Gastroesophageal sphincter (tissue), 4 donors: ENCODE measurements at places on chromosomes 1 and 21. TPM values are rescaled to one million over a fixed set of nuclear protein-coding genes. Genes with fewer than 3 reads are reported as not detected.

DNA sequence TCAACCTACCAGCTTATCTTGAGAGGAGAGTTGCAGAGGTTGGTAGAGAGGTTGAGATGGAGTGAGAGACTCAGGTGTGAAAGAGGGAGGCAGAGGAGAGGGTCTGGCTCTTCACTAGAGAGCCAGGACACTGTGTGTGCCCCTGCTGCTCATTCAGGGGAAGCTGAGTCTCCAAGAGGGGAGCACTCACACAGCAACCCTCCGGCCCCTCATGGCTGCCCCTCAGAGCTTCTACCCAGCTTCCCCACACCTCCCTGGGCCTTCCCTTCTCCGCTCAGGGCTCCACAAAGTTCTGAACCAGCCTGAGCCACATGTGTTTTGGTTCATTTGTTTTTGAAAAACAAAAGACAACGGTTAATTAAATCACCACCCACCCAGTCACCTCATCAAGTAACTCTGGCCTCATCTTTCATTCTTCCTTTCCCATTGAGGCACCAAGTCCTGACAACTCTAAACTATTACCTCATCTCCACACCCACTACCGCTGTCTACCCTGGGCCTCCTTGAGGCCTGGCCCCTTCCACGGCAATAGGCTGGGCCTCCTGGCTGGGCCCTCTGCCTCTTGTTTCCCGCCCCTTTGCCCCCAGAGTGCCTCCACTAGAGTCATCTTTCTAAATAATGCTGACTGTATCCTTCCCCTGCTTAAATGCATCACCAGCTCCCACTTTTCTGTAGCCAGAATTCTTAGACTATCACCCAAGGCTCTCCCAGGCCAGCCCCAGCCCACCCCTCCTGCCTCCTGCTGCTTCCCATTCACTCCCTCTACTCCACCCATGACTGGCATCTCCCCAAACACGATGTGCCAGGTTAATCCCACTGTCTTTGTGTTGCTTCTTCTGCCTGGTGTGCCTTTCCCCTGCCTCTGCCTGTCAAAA is 33.0 kb downstream of the TNNT2 start:
- ATAC-seq, result no peak

- ATAC-seq, result no peak
These were observed 30.4 kb downstream of the ERG start for GRCh38 chr21:38467911-38468310.

- no peak for ATAC-seq
These were observed 4.9 kb downstream of the CACHD1 start for GRCh38 chr1:64474665-64475439.

ACTN2 gene
- total RNA-seq, result 14.1 TPM

S100A12 gene
- total RNA-seq, result 12.6 TPM
